ENCODE measurements at places on chromosomes 16 and 17.

- DNase-seq = no peak
Observed at GRCh38 chr16:83698964-83699363, 108.8 kb upstream of the HSBP1 start.

GRCh38 chr17:12492450-12492849, 173.2 kb upstream of the MYOCD start:
- peak; percentile 38 for DNase-seq

- peak; percentile 38 for DNase-seq
Observed at GRCh38 chr16:12553191-12553590, 250.5 kb downstream of the CPPED1 start.

DNA sequence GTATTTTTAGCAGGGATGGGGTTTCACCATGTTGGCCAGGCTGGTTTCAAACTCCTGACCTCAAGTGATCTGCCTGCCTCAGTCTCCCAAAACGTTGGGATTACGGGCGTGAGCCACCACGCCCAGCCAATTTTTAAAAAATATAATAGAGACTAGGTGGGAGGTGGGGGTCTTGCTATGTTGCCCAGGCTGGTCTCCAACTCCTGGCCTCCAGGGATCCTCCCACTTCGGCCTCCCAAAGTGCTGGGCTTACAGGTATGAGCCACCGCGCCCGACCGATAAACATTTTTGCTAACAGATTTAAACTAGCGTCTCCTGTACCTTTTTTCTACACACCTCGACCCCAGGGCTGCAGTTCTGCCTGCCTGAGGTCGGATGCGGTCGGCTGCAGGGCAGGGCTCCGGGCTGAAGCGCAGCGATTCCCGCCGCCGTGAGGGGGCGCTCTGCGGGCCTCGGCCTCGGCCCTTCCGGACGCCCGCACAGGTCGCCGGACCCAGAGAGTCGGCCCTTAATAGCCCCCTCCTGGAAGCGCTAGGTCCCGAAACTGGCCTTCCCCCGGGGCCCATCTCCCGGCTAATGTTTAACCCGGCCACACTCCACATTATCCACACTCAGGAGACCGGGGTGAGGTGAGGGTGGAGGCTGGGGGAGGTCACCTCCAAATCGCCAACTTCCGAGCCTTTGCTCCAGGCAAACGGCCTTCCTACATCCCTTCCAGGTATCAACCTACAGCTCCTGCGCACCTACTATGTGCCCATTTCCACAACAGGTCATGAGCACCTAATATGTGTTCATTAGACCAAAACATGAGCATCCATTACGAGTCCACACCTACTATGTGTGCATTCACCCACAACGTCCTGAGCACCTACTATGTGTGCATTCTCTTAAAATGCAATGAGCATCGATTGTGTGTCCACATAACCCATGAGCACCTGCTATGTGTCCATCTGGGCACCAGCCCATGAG, 2.0 kb upstream of the GLIS2 start:
- no peak for DNase-seq

DNA sequence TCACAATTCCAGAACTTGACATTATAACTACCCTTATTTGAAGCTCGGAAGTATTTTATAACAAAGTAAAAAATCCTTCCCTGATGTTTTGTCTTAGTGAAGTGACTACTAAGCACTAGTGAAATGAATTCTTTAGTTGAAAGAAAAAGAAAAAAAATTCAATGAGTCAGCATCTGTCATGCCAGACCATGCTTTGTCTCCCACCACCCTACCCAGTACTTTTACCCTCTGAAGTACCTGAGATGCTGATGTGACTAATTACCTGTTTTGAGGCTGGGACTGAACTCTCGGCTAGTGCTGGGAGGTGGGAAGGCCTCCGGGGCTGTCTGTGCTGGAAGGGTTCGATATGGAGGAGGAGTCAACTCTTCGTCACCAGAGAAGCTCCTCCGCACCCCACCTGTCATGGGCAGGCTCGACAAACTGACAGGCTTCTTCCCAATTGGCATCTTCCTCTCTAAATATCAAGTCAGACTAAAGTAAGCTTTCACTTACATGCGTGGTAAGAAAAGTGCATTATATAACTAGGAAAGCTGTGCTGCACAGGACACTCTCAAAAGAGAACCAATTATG, 19.6 kb downstream of the NME2 start:
- DNase-seq = peak; percentile 12

- no peak for DNase-seq
Observed at GRCh38 chr17:31398381-31399311, 7.2 kb downstream of the RAB11FIP4 start.

- DNase-seq = no peak
Observed at GRCh38 chr16:46961373-46962353, 11.8 kb downstream of the DNAJA2 start.

DNA sequence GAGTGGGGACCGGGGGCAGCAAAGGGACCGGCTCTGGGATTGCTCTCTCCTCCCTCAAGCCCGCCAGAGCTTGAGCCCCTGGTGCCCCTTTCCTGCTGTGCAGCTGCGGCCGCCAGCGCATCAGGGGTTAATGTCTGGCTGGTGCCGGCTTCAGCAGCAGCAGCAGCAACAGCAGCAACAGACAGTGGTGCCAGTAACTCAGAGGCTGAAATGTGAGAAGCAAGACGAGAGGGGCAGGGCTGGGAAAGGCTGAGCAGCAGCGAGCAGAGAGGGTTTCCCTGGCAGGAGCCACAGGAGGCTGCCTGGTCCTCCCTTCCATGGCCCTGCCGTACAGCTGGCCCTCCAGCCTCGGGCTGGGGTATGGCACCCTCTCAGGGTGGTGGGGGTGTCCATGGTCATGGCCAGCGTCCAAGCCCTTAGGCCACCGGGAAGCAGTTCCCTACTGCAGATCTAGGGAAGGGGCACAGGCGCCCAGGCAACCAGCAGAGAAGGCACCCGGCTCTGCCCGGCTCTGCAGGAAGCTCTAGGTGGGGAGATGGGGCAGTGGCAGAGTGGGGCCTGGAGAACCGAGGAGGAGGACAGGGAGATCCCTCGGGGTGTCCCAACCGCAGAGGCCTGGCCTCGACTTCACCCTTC, 21.1 kb upstream of the TFAP4 start:
- peak; percentile 40 for DNase-seq

DNA sequence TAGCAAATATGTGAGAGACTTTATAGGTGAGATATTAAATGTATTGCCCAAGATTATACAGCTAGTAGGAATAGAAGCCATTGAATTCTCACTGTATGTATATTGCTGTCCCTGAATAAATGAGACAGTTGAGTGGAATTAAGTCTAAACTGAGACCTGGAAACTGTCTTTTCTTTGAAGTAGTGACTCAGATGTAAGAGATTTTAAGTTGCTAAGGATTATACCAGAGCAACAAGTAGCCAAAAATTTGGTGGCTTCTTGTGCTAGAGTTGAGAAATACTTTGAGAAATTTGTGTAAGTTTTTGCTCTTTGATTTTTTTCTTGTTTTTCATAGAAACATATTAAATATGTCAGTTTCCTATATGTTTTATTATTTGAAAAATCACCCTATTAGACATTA, 58.7 kb downstream of the TANC2 start:
- no peak for DNase-seq

DNA sequence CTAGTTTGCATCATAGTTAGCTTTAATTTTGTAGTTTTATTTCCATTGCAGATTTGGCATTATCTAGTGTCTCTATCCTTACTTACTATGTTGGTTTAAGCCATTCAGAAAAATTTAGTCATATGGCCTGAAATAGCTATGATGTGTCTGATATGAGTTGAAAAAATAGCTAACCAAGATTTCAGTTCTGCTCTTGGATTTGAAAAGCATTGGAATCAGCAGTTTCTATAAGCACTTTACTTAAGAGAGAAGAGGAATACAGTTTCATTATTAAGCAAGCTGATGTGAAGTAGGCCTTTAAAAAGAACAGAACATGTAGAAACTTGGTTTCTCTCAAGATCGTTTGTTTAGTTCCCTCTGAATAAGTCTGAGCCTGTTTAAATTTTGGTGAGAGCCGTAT, 25.9 kb downstream of the LPCAT2 start:
- peak; percentile 80 for DNase-seq

DNA sequence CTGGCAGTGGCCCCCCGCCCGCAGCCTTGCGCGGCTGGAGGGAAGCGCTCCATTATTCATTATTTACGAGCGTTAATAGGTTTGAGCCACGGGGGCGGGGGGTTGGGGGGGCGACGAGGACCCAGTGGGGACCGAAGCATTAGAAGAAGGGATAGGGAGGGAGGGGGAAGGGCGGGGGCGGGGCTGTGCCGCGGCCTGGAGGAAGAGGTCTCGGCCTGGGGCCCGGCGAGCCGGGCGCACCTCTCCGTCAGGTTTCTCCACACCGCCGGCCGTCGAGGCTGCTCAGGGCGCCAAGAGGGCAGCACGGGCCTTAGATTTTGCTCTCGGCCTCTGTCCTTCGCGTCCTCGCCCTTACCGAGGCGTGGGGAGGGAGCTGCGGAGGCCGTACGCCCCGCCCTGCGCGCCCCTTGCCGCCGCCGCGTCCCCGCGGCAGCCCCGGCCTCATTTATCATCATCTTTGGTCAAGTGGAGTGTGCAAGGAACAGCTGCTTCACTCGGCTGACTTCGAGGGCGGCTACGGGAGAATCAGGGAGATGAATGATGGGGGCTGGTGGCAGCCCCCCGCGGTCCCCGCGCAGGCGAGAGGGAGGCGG, 54.2 kb downstream of the SREBF1 start:
- DNase-seq = no peak
